ENCODE measurements at places on chromosomes 3 and 15.

- DNase-seq: no peak
These were observed 436.3 kb downstream of the WDR72 start for GRCh38 chr15:53323191-53323590.

- DNase-seq: no peak
These were observed 163.9 kb downstream of the PEX5L start for GRCh38 chr3:179872842-179873241.

DNA sequence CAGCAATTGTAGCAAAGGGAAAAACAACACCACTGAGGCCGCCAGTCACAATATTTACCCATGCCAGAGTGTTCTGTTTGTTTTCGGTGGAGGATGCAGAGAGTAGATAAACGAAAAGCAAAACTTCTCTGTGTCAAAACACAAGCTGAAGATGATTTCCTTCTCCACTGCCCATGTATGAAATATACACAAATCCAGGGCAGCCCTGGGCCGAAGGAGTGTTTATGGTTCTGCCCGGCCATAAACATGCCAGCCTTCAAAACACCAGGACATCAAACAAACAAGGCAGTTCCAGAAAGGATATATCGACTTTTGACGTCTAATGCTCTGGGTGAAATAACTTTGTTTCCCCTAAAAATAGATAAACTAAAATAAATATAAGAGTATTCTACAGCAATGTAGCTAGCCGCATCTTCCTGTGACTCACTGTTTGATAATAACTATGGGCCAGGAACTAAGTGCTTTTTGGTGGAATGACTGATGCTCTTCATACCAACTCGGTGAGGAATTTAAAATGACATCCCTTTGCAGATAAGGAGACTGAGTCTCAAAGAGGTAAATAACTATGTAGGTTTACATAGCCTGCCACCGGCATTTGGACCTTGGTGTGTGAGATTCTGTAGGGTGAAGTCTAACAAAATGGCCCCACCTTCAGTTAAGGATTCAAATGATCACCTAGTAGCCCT is 82.8 kb downstream of the MAGI1 start:
- no peak for DNase-seq

DNA sequence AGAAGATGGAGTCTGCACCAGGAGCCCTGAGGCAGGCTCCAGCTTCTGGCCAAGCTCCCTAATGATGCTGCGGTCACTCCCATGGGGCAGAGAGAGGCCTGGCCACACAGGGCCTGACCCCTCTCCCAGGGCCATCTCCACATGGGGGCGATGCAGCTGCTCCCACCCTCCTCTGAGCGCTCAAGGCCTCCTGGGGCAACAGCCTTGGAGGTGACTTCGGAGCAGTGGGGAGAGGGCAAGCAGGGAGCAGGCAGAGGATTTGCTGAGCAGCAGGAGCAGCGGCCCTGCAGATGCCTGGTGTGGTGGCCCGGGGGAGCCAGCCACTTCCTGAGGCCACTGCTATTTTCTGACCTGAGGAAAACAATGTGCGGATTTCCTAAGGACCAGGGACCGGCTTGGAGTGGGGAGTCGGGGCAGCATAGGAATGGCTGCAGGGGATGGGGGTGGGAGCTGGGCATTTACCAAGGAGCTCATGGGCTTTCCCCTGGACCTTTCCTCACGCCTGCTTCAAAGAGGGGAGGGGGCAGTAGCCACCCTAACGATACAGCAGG is 81.6 kb upstream of the RPL32 start:
- no peak for DNase-seq

GRCh38 chr3:196624907-196625306 is 14.6 kb upstream of the NRROS start:
- DNase-seq: no peak

DNA sequence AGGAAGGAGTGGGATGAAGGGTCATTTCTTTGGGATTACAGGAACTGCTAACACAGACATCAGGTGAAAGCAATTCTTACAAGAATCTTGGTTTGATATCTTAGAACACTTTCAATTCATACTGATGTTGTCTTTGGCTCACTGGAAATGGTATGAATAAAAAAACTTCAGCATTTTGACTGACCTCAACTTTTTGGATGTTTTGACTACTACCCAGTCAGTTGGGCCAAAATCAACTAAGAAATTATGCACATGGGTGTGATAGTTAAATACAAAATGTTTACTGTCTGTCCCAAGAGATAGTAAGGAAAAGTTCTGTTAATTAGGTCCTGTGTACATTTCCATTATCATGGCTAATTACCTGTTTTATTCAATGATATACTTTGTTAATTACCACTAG is 165.5 kb upstream of the LRIG1 start:
- no peak for DNase-seq

DNA sequence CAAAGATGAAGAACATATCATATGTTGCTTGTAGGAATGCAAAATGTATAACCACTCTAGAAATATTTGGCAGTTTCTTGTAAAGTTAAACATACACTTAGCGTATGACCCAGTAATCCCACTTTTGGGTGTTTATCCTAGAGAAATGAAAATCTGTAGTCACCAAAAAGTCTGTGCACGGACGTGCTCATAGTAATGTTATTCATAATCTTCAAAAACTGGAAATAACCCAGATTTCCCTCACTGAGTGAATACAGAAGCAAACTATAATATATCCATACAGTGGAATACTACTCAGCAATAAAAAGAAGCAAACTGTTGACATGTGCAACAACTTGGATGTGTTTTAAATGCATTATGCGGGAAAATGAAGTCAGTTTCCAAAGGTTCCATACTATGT is 155.9 kb downstream of the AKAP13 start:
- no peak for DNase-seq

GRCh38 chr3:14142567-14143270 is 17.9 kb downstream of the TMEM43 start:
- no peak for DNase-seq

DNA sequence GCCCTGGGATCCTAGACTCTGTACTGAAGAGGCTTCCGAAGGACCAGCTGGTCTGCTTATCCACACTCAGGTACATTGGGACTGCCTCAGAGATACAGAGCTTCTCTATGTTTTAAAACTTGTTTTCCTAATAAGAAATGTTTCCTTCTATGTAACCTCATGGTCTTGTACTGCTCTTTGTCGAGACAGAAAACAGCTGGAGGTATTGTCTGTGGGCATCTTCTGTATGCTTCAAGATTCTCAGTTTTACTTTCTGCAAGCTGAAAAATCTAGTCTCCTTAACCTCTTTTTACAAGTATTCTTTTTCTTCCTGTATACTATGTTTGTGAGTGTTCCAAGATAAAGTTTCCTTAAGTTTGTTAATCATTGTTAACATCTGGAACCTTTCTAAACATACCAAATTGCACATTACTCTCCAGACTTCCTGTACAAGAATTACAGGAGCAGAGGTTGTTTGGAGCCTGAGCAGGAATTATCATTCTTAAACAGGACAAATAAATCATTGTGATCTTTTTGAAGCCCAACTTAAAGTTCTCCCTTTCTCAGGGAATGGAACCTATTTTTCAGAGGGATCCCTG is 358.3 kb upstream of the CFAP20DC start:
- no peak for DNase-seq

DNA sequence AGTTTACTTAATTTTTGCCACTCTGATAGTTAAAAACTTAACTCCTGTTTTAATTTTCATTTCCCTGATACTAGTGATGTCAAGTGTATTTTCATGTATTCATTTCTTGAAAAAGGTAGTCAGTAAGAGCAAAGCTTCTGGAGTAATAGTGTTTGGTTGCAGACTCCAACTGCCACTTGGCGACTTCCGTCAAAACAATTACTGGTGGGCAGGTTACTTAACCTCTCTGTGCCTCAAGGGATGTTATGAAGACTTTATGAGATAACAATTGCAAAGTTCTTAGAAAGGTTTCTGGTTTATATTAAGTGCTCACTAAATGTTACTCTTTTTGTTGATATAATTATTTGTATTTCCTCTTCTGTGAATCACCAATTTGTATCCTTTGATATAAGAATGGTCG is 129.7 kb downstream of the NFKBIZ start:
- no peak for DNase-seq

- no peak for DNase-seq
These were observed 490.9 kb upstream of the CFAP20DC start for GRCh38 chr3:59540696-59541095.

DNA sequence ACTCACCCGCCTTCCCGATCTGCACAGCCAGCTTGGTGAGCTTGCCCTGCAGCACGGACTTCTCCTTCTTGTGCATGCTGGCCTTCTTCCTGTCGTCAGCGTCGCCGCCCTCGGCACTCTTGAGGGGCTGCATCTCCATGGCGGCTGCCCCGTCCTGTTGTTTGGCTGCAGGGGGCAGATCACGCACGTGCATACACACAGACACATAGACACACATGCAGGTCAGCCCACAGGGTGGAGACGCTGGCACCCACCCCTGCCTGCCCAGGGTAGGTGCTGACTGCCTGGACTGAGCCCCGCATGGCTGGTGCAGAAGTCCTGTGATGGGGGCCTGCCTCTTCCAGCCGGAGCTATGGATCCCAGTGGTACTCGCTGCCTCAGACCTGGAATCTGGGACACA is 57.3 kb upstream of the SEC13 start:
- DNase-seq: no peak

- no peak for DNase-seq
These were observed 128.4 kb downstream of the EEFSEC start for GRCh38 chr3:128281461-128282367.

DNA sequence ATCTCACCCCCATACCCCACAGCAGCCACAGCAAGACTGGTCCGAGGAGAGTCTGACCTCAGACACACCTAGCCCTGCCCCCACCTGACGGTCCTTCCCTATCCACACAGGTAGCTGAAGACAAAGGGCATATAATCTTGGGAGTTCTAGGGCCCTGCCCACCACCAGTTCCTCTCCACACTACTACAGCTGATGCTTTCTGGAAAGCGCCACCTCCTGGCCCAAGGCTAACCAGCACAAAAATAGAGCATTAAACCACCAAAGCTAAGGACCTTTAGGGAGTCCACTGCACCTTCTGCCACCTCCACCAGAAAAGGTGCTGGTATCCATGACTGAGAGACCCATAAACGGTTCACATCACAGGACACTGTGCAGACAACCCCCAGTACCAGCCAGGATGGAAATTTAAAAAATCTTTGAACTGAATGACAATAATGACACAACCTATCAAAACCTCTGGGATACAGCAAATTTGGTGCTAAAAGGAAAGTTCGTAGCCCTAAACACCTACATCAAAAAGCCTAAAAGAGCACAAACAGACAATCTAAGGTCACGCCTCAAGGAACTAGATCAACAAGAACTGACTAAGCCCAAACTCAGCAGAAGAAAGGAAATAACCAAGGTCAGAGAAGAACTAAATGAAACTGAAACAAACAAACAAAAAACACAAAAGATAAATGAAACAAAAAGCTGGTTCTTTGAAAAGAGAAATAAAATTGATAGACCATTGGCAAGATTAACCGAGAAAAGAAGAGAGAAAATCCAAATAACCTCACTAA is 122.1 kb upstream of the TPRG1 start:
- no peak for DNase-seq

DNA sequence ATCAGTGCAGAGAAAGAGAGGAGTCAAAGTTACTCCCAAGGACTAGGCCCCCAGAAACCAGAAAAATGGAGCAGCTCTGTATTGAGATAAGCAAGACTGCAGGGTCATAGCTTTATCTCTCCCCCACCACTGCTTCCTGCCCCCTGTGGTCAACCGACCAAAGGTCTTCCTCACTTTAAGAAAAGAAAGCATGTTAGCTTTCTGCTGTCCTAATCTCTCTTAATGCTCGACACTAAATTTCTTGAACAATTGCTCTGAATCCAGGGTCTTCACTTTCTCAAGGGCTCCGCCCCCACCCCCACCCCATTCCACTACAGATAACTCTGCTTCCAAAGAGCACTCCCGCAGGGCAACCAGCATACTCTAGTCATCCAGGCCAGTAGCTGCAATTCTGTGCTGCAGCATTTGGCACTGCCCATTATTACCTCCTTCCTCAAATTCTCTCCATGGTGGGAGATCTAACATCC is 31.9 kb downstream of the TNIK start:
- DNase-seq: no peak

GRCh38 chr3:2097641-2098191 is 950 bp upstream of the CNTN4 start:
- no peak for DNase-seq

DNA sequence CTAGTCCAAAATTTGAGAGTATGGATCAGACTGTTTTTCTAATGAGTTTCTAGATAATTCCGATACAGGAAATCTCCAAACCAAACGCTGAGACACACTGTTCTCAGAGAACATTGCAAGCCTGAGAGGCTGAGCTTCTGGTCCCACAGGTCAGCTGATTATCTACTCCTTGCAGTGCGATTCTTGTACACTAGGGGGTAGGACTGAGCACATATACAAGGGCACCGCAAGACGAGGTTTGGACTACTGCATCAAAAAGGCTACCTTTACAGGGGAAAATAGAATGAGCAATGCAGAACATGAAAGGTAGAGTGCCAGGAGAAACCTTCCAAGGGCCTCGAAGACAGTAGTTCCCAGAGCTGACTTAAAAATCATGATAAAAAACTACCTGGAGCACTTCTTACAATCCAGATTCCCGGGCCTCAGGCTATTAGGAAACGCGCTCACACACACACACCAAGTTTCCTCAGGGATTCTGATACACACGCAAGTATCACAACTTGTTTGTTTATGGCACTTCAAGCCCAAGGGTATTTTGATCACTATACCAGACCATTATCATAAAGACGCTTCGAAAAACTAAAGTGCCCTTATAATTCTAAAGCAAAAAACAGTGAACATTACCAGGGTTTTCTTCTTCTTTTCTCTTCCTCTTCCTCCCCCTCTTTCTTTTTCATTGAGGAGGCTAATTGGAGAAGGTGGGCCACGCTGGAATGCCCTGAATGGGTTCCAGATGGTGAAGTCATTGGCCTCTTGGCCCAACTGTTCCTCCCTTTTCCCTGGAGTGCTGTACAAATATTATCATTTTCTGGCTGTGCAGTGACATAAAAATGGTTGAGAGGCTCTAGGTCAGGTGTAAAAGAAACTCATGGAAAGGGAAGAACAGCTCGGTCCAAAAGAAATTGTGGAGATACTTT is 61.8 kb downstream of the SLC12A8 start:
- no peak for DNase-seq

- no peak for DNase-seq
These were observed 115.1 kb upstream of the IQSEC1 start for GRCh38 chr3:13188181-13188779.

GRCh38 chr3:61452535-61453090 is 108.8 kb upstream of the PTPRG start:
- no peak for DNase-seq

GRCh38 chr3:54706738-54707137 is 221.1 kb downstream of the LRTM1 start:
- no peak for DNase-seq

DNA sequence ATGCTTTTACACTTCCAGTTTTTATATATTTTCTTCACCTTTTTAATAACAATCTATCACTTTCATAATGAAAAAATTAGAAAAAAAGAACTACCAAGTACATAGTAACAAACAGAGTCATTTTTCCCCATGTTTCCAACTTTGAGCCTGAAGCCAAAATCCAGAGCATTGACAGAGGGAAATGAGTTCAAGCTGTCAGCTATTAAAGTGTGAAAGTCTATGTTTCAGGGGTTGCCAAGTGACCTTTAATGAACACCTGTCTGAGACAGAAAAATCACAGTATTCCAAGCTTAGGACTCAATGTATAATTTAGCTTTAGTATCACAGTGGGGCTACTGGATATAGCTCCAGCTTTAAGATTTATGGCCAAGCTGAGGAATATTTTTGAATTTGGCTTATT is 128.3 kb upstream of the GADL1 start:
- DNase-seq: no peak

- DNase-seq: no peak
These were observed 5.5 kb upstream of the OR5K1 start for GRCh38 chr3:98457543-98457942.

GRCh38 chr15:69236505-69236904 is 62.2 kb upstream of the PAQR5 start:
- no peak for DNase-seq

- no peak for DNase-seq
These were observed 11.6 kb downstream of the LPP start for GRCh38 chr3:188165596-188165995.
